ENCODE measurements at places on chromosomes 6 and 20.

- DNase-seq, result no peak
Measured at GRCh38 chr20:12014276-12014675, 96.6 kb downstream of the BTBD3 start.

DNA sequence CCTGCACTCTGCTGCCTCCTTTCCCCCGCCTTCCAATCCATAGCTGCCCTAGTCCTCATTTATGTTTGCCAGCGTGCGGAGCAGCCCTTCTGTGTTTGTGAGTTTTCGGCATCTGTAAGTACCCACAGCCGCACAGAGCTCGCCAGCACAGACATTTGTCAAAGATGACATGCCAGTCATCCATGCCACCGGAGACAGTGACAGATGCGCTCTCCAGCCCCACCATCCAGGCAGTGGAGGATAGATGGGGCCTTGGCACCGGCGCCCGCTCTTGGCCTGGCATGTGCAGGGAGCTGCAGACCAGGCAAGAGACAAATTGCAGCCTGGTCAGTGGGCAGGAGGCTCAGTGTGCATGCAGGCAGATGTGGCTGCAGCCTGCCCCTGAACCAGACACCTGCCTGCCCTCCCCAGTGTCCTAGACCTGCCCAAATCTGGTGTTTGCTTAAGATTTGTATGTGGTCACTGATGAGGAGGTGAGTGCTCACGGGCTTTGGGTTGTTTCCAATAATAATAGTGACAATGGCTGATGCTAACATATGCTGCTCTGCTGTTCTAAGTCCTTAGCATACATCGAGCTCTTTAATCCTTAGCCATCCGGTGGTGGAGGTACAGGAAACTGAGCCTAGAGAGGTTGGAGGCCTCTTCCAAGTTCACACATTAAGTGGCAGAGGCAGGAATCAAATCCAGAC is 78.1 kb downstream of the UNC5CL start:
- no peak for DNase-seq

- no peak for DNase-seq
Measured at GRCh38 chr20:56735084-56735642, 106.1 kb downstream of the TFAP2C start.

DNA sequence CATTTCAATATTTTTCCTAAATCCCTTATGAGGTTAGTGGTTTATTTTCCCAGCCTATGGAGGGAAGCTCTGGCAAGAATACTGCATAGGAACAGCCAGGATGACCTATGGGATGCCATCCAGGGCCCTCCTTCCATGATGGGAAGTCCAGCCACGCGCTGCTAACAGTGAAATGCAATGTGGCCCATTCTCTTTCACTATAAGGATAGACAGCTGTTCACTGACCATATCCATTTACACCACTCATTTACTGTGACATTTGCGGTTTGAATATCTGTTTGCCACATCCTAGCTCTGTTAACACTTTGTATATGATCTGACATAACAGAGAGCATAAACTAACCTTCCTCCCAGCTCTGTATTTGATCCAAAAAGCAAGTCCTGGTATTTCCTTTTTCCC is 471.7 kb downstream of the CBLN4 start:
- no peak for DNase-seq

GRCh38 chr20:48098866-48099265 is 313.6 kb upstream of the SULF2 start:
- DNase-seq, result no peak

- DNase-seq, result no peak
Measured at GRCh38 chr6:47275640-47276039, 34.1 kb downstream of the TNFRSF21 start.

DNA sequence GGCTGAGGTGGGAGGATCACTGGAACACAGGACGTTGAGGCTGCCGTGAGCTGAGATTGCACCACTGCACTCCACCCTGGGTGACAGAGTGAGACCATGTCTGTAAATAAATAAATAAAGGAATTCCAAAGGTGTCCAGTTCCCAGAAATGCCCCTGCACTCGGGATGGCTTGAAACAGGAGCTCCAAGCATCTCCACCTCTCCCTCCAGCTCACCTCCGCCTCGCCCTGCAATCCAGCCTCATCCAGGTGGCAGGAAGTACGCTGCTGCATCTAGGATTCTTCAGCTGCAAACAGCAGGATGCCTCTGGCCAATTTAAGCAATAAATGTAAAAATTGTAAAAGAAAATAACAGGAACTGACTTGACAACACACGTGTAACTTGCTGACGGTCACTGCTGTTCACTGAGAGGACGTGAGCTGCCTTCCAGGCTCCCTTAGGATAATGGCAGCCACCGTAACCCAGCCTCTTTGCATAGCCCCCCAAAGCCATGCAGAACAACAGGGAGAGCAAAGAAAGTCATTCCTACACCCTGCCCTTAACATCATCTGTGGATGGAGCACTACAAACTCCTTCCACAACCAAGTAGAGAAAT is 11.4 kb upstream of the GRM4 start:
- DNase-seq, result no peak

GRCh38 chr6:113599444-113599843 is 257.7 kb upstream of the MARCKS start:
- DNase-seq, result no peak
